ENCODE measurements at places on chromosomes 13 and 19. TPM values are rescaled to one million over a fixed set of nuclear protein-coding genes. Genes with fewer than 3 reads are reported as not detected.

IRGC gene
- total RNA-seq, result not detected

DNA sequence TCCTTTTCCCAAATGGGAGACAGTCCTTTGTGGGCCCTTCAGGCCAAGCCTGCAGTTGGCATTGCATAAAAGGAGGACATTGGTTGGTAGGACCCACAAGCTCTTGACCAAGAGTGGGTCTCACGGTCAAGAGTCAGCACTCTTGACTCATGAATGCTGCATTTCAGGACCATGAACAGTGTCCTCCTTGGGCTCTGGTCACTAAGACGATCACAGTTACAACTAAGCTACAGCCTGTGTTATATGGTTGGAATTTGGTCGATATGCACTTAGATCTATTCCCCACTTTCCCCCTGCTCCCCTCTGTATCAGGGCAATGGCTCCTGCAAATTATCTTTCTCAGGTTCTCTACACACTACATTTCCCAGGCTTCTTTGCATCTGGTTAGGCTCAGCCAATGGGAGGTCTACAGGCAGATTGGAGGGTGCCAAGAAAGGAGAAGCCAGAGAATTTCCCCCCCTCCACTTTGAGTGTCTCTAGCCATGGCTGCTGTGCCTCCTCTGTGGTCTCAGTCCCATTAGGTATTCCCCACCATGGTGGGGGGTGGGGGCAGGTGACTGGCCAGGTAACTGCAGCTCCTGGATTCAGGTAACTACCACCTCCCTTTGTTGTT is 3.1 kb upstream of the OLFM2 start:
- H3K27ac ChIP-seq, result no peak overlapping the region
- H3K4me1 ChIP-seq, result no peaks in the 10 kb centered on the region
- no peak overlapping the region for H3K4me3 ChIP-seq
- DNase-seq, result no peak

- no peak overlapping the region for H3K4me3 ChIP-seq
- peaks cover 43% of the 10 kb centered on the region for H3K4me1 ChIP-seq
- peaks cover 96% of the 10 kb centered on the region for H3K27me3 ChIP-seq
- H3K36me3 ChIP-seq, result no peaks in the 10 kb centered on the region
Observed at GRCh38 chr19:41932720-41933332, 4.6 kb upstream of the ERFL start.

RELB gene
- total RNA-seq, result 16.9 TPM

GRIK5 gene
- total RNA-seq, result 0.33 TPM

GRCh38 chr13:80642641-80643040 is 301.7 kb upstream of the SPRY2 start:
- H3K4me1 ChIP-seq, result no peaks in the 10 kb centered on the region
- H3K36me3 ChIP-seq, result no peaks in the 10 kb centered on the region

ZNF486 gene
- 11.6 TPM for total RNA-seq

DNA sequence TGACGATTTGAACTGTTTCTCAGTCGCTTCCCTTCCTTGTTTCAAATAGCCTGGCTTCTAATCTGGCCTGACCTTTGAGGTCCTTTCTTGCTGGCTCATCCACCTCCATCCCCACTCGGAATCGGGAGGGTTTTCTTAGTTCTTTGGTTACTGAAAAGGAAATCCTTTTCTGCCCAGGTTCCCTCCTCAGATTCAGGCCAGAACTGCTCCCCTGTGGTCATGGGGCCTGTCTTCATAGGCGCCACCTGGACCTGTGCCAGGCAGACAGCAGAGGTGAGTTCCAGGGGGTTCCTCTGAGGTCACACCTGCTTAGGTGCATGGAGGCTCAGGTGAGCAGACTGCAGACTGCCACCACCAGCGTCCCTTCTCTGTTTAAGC is 62.4 kb downstream of the AKAP11 start:
- H3K36me3 ChIP-seq, result no peaks in the 10 kb centered on the region
- DNase-seq, result no peak
- H3K4me1 ChIP-seq, result peaks cover 4% of the 10 kb centered on the region
- no peaks in the 10 kb centered on the region for H3K27me3 ChIP-seq
- H3K4me3 ChIP-seq, result no peak overlapping the region

- H3K36me3 ChIP-seq, result no peaks in the 10 kb centered on the region
- no peaks in the 10 kb centered on the region for H3K27me3 ChIP-seq
- H3K27ac ChIP-seq, result no peak overlapping the region
- no peak for DNase-seq
- no peaks in the 10 kb centered on the region for H3K4me1 ChIP-seq
- no peak overlapping the region for H3K4me3 ChIP-seq
Observed at GRCh38 chr13:104086759-104087158, 1020.5 kb upstream of the SLC10A2 start.

ADAMTSL5 gene
- 0.05 TPM for total RNA-seq

DNA sequence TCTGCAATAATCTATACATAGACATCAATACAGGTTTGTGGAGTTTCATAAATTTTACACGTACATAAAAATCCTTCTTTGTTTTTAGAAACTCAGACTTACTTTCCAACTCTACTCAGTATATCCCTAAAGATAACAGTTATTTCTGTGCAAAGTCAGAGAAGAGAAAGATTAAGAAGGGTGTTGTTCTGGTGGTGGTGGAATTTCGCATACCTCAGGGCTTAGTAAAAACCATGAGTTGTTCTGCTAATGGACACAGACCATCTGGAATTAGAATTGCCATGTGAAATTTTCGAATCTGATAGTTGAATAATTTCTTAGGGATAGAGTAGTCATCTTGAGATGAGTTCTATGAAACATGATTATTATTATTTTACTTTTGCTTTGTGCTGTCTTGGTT is 102.7 kb downstream of the ZAR1L start:
- no peaks in the 10 kb centered on the region for H3K4me1 ChIP-seq
- H3K4me3 ChIP-seq, result no peak overlapping the region
- H3K27me3 ChIP-seq, result no peaks in the 10 kb centered on the region
- DNase-seq, result no peak
- H3K36me3 ChIP-seq, result peaks cover 16% of the 10 kb centered on the region

All from thymus (tissue), 14 donors.